GM12864 (cell line): ENCODE measurements at places on chromosomes 1 and 21.

DNA sequence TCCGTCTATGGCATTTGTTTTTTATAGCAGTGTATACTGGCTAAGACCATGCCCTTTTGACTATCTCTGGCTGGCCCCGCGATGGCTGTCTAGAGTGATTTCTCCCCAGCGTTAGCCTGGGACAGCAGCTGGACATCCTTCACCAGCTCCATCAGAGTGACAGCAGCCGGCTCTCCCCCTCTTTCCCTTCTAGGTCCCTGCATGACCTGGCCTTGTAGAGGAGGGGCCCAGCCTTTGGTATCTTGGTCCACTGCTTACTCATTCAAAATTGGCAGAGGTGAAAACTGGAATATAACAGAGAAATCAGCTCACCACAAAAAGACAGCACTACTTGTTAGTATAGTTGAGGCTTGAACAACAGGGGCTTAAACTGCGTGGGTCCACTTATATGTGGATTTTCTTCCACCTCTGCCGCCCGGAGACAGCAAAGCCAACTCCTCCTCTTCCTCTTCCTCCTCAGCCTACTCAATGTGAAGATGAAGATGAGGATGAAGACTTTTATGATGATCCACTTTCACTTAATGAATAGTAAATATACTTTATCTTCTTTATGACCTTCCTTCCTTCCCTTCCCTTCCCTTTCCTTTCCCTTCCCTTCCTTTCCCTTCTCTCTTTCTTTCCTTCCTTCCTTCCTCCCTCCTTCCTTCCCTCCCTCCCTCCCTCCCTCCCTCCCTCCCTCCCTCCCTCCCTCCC, 29.4 kb upstream of the B3GALNT2 start:
- no peak for DNase-seq

- no peak for DNase-seq
Observed at GRCh38 chr1:116902723-116903383, 6.9 kb upstream of the PTGFRN start.

GRCh38 chr1:166839600-166840308, 479 bp downstream of the POGK start:
- no peak for DNase-seq

- DNase-seq, result no peak
Observed at GRCh38 chr1:248852481-248853405, 6.1 kb downstream of the ZNF692 start.

DNA sequence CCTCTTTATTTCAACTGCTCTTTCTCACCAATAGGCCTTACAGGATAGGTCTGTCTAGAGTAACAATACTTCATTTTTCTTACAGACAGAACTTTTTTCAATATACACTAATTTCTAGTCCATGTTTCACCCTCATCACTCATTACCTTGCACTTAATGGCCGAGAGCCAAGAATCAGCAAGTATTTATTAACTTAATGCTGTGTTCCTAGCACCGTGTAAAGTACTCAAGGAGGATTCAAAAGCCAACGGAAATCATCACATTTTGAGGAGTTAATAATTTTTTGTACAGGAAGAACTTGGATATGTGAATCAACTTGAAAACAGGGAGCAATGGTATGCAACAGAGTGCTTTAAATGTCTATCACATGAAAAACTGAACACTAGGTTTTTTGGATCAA, 102.0 kb downstream of the PTPN14 start:
- DNase-seq, result no peak

GRCh38 chr1:57361516-57361915, 62.3 kb downstream of the DAB1 start:
- DNase-seq, result no peak

DNA sequence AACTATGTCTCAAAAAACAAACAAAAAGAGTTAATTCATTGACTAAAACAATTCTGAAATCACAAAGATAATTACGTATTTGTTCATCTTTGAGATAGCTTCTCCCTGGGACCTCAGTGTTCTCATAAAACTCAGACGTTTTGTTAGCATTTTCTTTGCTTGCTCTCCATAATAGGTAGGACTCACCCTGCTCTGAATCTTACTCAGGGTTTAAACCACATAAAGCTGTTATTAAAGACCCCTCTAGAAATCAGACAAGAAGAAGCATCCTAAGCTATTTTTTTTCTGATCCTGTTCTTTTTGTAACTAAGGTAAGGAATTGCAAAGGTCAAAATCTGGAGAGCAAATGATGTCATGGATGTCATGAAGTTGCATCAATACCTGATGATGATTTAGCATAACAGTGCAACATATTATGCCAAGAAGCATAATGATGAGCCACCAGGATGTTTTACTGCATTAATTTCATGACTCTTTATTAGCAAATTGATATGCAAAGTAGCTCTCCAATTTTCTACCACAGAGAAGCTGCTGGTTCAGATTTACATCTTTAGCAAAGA, 2.4 kb downstream of the FBXO42 start:
- no peak for DNase-seq

GRCh38 chr1:19644681-19645410, 735 bp downstream of the NBL1 start:
- DNase-seq, result no peak
